ENCODE measurements at places on chromosomes 4 and X. TPM values are rescaled to one million over a fixed set of nuclear protein-coding genes. Genes with fewer than 3 reads are reported as not detected.

PABPC1L2A gene
- not detected for total RNA-seq

MSANTD1 gene
- total RNA-seq, result 0.08 TPM

CWH43 gene
- total RNA-seq, result not detected

FATE1 gene
- not detected for total RNA-seq

SH3BP2 gene
- total RNA-seq, result 6.1 TPM

PRR32 gene
- not detected for total RNA-seq

SHROOM2 gene
- total RNA-seq, result 0.48 TPM

IBSP gene
- not detected for total RNA-seq

PLS3 gene
- 214 TPM for total RNA-seq

RAB41 gene
- not detected for total RNA-seq

KLHL4 gene
- total RNA-seq, result 6.7 TPM

NOX1 gene
- total RNA-seq, result not detected

DAPP1 gene
- total RNA-seq, result not detected

CSN1S1 gene
- total RNA-seq, result not detected
